ENCODE measurements at places on chromosomes 1 and 21.
A peak's percentile ranks its signal among the peaks of the same experiment; 100 is the strongest.

GRCh38 chr1:84492726-84493125 is 13.5 kb upstream of the SPATA1 start:
- DNase-seq, result no peak

GRCh38 chr1:39819091-39819812 is 30.6 kb upstream of the BMP8B start:
- DNase-seq, result no peak

GRCh38 chr21:27808923-27809322 is 842.0 kb upstream of the ADAMTS5 start:
- no peak for DNase-seq

DNA sequence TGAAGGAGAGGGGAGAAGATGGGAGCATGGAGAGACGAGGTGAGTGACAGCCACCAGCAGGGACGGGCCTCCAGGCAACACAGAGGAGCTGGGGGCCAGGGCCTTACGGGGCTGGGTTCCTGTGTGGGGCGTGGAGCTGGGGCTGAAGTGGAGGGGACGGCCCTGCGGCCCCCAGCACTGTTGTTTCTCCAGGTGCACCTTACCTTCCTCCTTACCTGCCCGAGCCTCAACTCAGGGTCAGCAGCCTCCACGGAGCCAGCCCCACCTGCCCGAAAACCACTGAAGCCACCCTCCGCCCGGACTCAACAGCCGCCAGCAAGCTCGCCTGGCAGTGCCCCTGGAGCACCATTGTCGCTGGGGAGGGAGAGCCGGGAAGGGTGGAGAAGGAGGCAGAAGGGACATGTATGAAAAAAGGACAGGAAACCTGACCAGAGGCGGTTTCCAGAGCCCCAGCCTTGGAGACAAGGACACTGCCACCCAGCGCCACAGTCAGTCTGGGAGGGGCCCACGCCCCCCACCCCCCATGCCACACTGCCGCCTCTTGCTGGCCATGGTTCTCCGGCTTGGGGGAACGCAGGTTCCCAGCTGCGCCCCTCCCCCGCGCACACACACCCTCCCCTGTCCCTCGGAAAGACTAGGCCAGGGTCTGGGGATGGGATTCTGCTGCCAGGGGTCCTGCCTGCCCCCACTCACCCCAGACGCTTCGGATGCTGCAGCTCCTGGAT is 10.6 kb downstream of the PLA2G2F start:
- DNase-seq, result no peak

GRCh38 chr1:210496063-210496462 is 167.4 kb downstream of the HHAT start:
- no peak for DNase-seq

- DNase-seq, result peak; percentile 68
These were observed 17.9 kb downstream of the MTX1 start for GRCh38 chr1:155226188-155226909.

DNA sequence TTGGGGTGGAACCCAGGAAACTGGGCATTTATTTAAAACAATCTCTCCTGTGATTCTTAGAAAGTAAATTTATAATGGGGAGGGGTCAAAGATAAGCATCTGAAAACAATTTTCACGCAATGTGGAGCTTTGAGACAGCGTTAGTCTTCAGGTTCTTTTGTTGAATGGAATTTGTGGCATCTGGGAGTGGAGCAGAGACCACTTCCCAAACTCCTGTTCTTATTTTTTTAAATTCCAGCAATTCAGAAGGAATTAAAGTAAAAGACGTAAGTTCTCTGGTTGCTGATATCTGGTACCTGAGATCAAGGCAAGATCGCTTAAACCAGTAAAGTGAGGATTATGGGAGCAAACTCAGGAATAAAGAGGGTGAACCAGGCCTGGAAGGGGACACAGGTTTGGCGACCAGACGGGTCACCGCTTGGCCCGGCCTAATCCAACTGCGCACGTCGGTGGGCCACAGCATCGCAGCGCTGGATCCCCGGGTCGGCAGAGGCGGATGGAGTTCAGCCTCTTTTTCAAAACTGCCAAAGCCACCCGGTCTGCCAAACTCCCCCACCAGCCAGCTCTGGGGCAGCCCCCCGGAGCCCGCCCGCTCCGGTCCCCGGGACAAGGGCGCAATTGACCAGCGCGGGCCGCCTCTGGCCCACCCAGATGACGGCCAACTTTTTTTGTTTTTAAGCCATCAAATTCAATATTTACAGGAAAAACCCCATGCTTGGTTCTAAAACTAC is 754 bp upstream of the PDPN start:
- DNase-seq, result no peak
